IMR-90 (cell line): ENCODE measurements at places on chromosomes 13 and 19.
A peak's percentile ranks its signal among the peaks of the same experiment; 100 is the strongest.

DNA sequence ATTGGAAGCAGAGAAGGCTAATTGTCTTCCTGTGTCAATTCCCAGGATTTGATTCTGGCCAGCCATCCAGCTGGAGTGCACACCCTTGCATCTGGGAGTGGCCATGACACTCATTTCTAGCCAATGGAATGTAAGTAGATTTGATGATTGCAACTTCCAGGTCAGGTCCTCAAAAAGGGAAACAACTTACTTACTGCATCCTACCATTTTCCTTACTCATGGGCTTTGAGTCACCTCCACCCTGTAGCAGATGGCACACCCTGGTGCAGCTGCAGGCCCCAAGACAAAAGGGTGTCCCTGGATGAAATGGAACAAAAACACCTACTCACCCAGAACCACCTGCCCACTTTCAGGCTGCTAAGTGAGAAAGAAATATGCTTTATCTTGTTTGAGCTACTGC lies 27.3 kb upstream of the MPHOSPH8 start:
- DNase-seq: peak; percentile 48

GRCh38 chr13:104798486-104798885 lies 1732.3 kb upstream of the SLC10A2 start:
- DNase-seq: no peak

DNA sequence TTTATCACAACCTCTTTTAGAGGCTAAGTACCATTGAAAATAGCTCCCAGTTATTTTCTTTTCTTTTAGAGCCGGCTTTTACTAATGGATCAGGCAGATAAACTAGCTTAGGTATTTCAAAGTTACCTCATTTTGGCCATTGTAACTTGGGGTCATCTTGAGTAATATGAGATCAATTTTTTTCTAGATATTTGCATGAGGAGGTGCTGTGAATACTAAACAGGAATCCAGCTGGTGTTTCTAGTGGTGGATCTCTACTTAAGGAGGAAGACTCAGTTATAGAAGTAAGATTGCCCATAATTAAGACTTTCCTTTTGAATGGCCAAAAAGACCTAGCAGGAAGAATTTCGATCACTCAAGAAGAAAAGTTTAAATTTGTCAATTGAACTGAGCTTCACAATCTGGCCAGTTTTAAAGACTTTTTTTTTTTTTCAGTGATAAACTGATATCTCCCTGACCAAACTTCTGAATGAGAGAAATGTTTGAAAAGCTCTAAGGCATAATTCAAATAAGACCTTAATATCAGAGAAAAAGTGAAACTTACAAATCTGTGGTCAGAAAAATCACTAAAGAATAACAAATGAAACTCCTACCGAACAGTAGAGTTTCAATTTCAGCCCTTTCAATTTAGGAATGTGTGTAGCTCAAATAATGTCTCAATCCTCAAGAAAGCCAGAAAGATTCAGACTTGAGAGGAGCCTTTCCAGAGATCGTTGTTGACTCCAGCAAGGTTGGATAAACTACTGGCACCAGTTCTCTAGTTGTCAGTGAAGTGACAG lies 11.6 kb upstream of the NAA16 start:
- DNase-seq: no peak

- no peak for DNase-seq
These were observed 1450.5 kb downstream of the EFNB2 start for GRCh38 chr13:105084931-105085330.

GRCh38 chr13:49776871-49777270 lies 15.6 kb downstream of the KPNA3 start:
- peak; percentile 43 for DNase-seq

DNA sequence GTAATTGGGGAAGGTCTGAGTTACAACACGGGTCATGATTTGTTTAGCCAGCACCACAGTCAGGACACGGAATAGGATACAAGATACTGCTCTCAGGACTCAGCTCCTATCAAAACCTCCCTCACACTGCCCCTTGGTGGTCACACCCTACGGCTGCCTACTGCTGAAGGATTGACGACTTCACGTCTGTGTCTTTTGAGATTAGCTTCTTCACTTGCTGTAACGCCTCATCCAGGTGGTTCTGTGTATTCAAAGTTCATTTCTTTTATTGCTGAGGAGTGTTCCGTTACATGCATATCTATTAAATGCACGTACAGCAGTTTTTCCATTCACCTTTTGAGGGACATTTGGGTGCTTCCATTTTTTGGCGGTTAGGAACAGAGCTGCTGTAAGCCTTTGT lies 46.3 kb downstream of the URI1 start:
- DNase-seq: no peak

DNA sequence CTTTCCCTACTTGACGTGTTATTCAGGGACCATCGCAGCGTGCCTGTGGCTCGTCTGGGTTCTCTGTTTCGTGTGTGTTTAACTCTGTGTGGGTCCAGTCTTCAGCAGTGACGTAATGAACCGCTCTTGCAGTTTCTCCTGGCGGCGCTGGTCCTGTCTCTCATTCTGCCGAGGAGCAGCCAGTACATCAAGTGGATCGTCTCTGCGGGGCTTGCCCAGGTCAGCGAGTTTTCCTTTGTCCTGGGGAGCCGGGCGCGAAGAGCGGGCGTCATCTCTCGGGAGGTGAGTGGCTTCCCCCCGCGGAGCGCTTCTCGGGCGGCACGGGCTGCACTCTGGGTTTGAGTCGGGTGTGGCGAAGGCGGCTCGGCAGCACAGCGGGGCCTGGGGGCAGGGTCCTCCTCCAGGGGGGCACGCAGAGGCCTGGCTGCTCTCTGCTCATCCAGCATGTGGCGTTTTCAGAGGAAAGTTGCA lies 36.3 kb upstream of the TFDP1 start:
- DNase-seq: no peak

DNA sequence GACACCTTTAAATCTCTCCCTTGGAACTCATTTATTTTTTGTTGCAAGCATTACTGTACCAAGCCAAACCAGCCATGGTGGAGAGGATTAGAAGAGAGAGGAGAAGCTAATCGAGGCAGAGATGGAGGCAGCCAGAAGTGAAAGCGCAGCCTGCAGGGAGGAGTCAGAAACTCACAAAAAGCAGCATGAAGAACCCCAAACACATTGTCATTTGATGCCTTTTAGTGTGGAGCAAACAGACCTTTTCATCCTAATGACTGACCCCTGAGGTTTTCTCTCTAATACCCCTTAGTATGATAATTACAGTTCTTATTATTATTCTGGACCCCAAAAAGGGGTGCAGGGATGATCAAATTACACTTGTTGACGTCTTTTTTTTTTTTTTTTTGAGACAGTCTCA lies 62.5 kb downstream of the TNFRSF19 start:
- DNase-seq: no peak

- DNase-seq: no peak
These were observed 15.2 kb downstream of the RCBTB1 start for GRCh38 chr13:49569993-49570689.

DNA sequence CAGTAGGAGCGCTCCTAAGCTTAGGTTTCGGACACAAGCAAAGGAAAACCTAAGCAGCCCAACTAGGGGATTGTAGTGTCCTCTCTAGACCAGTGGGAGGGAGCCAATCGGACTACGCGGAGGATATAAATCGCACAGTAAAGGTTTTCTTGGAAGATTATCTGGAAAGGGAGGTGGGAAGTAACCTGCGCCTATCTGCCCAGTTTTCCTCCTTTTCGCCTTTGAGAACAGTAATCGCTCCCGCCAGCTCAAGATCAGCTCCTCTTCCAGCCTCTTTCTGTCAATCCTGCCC lies 456 bp upstream of the RAB4B start:
- DNase-seq: no peak

GRCh38 chr19:32227561-32228165 lies 117.7 kb upstream of the ZNF507 start:
- no peak for DNase-seq

GRCh38 chr13:36431204-36432105 lies 840 bp upstream of the CCNA1 start:
- no peak for DNase-seq
